DMS79 treated with DMSO at 0.1 percent for 48 hours (cell line): ENCODE measurements at places on chromosomes 12 and 14.

DNA sequence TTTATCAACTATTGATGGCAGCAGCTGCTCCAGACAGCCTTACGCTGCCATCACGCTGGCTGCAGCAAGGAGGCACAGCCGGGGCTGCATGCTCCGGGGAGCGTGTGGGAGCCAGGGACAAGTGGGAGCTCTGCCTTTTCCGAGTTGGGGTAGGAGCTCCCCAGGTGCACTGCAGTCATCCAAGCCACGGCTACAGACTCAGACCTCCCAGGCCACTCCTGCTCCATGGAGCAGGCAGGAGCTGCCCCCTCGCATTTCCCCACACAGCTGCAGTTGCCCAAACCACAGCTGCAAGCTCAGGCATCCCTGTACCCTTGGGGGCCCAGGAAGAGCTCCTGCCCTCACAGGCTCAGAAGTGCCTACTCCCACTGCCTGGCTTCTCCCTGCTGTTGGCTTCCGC is 184.7 kb downstream of the CPNE8 start:
- no peak for DNase-seq

DNA sequence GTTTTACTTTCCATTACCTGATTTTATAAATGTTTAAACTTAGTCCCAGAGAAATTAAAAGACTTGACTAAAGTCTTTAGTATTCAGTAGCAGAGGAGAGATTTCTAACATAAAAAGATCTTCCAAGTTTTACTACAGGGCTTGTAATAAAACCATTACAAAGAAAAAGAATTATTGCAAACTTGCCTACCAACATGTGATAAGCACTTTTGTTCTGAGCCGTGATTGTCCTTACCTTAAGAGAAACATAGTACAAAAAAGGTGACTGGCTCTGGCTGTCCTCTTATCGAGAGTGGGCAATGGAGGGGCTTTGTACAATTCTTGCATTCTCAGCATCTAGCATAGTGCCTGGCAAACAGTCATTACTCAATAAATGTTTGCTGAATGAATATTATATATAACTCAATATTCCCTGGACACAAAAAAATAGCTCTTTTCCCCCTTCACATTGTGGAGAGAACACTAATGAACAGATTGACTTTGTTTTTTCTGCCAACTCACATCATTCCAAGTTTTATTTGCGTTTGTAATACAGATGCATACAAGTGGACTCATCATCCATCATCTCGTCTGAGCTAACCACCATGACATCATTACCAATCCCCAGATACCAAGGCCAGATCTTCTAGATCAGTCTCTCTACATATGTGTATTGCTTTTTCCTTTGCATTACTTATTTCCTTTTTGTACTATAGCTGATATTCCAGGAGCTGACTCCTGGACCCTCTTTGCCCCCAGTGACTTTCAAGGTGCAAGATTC is 192.8 kb upstream of the EEA1 start:
- no peak for DNase-seq

- no peak for DNase-seq
Observed at GRCh38 chr12:88308825-88309224, 166.7 kb downstream of the TMTC3 start.

GRCh38 chr14:99177046-99177655 is 94.8 kb downstream of the BCL11B start:
- DNase-seq = no peak

GRCh38 chr14:90616313-90616712 is 199.9 kb downstream of the TTC7B start:
- no peak for DNase-seq

- DNase-seq = no peak
Observed at GRCh38 chr12:62251609-62251958, 8.6 kb upstream of the USP15 start.

DNA sequence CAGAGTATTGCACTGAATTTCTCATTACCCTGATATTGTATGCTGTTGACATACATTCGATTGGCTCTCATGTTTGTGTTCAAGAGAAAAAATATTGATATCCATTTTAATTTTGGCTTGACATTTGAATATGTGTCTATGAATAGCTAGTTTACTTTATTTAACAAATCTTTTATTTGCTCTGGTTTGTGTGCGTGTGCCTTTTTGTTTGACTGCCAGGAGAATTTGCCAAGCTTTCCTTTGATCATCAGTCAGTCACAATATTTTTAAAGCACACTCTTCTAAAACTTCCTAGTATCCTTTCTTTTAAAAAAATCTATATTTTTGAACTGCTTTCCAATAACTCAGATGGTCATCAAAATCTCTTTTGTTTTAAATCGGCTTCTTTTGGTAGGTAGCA is 179.3 kb upstream of the FLRT2 start:
- no peak for DNase-seq

DNA sequence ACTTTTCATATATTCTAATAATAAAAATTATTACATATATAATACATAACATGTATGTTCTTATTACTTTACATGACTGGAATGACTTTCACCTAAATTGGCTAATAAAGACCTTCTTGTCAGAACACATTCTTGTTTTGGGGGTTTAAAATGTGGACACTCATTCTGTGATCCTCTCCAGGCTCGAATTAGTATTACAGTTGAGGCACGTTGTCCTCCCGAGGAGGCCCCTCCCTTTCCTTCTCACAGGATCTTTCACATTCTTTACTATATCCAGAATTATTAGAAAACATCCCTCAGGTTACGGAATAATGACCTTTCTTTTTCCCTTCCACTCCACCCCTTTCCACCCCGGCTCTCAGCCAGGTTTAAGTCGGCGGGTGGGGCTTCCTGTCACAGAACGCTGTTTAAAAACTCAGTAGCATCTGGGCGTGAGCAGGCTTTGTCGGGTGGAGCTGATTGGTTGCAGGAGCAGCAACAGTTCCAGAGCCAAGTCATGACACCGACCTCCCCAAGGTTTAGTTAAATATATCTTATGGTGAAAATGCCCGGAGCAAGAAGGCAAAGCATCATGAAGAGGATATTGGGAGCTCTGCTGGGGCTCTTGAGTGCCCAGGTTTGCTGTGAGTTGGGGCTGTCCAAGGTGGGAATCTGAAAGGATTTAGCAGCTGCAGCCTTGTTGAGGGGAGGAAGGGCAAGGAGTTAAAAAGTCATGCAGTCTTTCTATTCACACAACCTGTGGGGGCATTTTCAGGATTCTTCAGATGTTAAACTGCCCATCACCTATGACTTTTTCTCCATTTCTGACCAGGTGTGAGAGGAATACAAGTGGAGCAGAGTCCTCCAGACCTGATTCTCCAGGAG is 396.7 kb upstream of the OR4E1 start:
- DNase-seq = no peak

GRCh38 chr12:8894378-8894777 is 19.9 kb upstream of the PHC1 start:
- no peak for DNase-seq

DNA sequence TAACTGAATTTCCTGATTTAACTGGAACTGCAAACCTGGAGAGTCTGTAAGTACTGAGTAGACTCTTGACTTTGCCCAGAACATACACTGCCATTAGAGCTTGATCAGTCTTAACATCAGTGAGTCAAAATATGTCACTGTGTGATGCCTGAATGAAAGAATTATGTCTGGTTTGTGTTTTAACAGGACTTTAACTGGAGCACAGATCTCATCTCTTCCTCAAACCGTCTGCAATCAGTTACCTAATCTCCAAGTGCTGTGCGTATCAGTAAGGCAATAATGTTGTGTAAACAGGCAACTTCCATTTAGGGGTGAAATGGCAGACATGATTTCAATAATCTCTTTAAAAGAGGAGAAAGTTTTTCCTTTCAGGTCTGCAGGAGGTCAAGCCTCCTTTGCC is 97.0 kb downstream of the ZFC3H1 start:
- no peak for DNase-seq

- DNase-seq = no peak
Observed at GRCh38 chr12:89166121-89166520, 186.2 kb downstream of the DUSP6 start.

DNA sequence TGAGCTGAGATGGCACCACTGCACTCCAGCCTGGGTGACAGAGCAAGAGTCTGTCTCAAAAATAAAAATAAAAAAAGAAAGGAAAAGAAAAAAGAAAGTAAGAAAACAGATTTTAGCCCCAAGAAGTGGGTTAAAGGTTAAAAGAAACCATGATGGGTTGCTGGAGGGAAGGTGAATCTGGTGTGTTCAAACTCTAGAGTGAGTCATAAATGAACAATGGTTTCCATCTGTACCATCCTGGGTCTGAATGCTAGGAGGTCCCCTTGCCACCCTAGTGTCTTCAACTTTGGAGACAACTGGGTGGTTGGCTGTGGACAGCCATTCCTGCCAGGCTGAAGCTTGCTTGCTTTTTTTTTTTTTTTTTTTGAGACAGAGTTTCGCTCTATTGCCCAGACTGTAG is 1.6 kb upstream of the RPS26 start:
- DNase-seq = no peak

DNA sequence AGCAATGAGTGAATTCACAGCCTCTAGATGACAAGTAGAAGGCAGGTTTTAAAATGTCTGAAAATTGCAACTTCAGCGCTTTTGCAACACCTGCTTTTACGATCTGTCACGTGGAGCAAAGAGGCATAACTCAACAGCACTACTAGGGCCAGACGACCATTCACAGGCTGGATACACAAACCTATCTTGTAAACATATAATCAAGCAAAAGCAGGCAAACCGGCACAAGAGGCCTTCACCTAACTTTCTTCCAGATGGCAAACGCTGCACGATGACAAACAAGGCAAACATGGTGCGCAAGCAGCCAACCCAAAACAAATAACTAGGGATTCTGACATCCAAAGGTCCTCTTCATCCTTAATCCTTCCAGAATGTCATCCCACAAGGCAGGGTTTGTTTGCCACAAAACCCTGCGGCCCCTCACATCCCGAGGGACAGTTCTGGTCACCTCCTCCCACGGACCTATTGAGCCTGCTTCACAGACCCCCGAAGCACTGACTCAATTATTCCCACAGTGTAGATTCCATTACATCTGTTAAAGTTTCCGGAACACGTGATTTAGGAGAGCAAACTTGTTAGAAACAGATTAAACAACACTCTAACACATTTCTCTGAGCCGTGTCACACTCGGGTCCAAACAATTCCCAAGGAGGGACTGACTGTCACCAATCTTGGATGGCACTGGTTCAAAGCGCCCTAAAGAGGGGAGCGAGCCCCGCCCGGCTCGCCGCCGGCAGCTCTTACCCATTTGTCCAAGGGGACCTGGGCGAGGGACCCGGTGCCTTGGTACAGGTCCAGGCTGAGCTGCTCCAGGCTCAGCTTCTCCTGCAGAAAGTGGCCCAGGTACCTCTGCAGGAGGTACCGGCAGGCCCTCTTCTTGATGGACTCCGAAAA is 823 bp downstream of the ATG2B start:
- peak; percentile 93 for DNase-seq

DNA sequence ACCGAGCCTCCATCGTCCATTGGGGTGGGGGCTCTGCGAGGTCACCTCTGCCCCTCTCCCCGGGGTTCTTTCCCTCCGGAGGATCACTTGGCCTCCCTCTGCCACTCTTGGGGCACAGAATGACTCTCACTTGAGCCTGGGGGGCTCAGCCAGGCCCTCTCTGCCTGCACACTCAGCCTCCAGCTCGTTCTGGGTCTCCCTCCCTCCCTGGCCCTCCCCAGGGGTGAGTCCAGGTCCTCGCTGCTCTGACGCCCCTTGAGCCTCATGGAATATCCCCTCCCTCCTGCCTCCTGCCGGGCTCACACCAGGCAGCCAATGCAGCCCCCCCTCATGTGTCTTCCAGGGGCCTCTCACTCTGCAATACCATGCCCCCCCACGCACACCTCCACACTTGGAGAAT is 17.7 kb upstream of the SFSWAP start:
- DNase-seq = no peak

GRCh38 chr12:122086641-122087285 is 8.2 kb downstream of the MLXIP start:
- no peak for DNase-seq

- DNase-seq = no peak
Observed at GRCh38 chr14:33532553-33532952, 418.3 kb downstream of the EGLN3 start.
